GM13977 (cell line): ENCODE measurements at places on chromosomes 2 and 18.

DNA sequence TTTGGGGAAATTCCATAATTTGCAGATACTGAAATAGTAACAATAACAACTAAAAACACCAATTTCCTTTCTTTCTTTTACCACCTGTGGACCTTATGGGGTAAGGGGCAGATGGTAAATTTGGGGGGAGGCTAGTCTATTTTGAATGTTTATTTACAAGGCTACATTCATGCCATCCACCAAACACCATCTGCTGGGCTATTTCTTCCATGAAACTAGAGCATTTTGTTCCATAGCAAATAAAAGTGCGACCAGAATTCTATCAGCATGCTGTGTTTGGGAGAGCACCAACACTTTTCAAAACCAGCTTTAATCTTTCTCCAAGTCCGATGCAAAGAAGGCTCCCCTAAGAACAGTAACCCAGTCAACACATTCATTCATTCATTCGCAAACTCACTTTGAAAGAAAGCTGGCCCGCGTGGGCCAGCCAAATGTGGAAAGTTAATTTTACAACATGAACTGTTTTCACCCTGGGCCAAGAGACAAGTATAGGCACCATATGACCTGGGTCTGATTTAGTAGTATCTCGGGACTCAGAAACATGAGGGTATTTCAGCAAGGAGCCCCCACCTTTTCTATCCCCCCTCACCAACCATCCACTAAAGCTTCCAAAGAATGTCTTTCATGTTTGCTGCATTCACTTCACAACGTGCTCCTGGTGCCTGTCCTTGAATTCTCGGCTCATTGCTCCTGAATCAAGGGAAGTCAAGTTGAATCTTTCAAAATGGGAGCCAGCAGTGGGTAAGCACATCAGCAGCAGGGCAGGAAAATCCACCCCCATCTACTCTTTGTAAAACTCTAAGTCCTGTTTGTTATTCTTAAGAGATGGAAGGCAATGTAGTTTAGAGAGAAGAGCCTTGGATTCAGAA, 210.6 kb downstream of the C1D start:
- no peak for DNase-seq

- no peak for DNase-seq
Measured at GRCh38 chr18:10315522-10315921, 138.9 kb upstream of the APCDD1 start.

DNA sequence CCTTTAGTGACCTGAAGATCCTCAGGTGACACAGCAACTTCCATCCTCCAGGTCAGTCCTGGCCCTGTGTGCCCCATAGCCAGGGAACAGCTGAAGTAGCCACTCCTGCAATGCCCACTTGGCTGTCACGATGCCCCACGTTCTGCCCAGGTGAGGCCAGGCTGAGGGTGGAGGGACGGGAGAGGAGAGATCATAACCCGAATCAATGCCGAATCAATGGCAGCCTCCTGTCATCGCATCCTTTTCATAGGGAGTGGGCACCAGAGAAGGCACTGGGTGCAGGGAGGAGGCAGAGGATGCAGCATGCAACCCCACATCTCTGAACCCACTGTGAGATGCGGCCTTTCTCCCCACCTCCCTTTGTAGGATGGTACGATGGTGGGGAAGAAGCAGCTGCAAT, 75.3 kb upstream of the EPC2 start:
- no peak for DNase-seq

DNA sequence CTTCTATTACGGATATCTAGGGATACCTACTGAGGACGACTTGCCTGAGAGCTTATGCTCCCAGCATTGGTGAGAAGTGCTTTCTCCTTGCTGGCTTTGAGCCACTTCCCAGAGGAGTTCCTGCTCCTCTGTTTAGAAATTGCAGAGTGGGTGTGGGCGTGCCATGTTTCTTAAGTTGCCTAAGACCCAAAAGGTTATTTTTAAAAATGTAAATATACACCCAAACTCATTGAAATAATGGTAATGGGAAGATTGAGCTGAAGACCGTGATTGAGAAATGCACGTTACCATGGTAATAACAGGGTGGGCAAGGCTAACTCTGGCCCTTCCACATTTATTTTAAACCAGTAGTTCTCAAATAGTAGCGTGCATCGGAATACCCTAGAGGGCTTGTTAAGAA, 17.2 kb upstream of the TMEM200C start:
- DNase-seq, result no peak

- DNase-seq, result no peak
Measured at GRCh38 chr2:237033536-237034060, 52.1 kb upstream of the COPS8 start.

- DNase-seq, result no peak
Measured at GRCh38 chr2:191927319-191927867, 80.5 kb upstream of the CAVIN2 start.
